ENCODE measurements at places on chromosomes 6 and 20.

- DNase-seq, result no peak
These were observed 83.5 kb upstream of the CCN6 start for GRCh38 chr6:111970426-111970825.

DNA sequence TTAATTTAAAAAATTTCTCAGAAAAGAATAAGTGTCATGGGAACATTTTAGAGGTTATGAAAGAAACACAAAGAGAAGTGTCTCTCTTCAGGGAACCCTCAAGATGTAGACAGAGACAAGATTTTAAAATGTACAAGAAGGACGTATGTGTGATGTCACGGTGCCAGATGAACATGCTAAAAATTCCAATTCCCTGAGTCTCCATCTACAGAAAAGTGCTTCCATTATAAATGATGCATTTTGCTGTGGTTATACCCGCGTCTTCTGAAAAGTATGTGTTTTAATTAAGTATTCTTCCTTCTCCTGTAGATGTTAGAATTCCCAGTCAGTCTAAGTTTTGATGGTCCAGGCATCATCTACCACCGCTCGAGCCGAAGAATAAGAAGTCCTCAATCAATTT lies 489.1 kb downstream of the PREX1 start:
- DNase-seq, result no peak

- DNase-seq, result no peak
These were observed 14.9 kb downstream of the EBF4 start for GRCh38 chr20:2707353-2708072.

DNA sequence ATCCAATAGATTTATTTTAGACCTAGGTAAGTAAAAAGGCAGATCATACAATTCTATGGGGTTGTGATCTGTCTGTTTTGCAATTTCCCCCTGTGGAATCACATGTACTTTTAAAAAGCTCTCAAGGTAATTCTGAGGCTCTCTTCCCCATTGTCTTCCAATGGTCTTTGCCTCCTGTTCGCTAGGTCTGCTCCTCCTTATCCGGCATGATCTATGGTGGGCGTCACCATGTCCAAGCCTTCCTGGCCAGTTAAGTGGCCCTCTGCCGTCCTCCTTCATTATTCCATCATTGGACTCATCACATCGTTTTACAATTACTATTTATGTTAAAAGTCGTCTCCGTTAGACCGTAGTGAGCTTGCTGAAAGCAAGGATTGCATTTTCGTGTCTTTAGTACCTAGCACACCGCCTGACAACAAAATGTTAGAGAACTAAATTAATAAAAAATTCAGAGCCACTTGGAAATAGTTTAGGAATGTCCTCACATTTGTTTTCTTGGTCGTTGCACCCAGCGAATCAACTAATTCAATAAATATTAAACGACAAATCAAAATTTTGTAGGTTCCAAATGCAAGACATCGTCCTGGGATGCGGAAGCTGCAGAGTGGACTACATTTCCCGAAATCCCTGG lies 2.2 kb upstream of the STXBP5 start:
- peak; percentile 57 for DNase-seq

- DNase-seq, result no peak
These were observed 8.6 kb downstream of the SYNDIG1 start for GRCh38 chr20:24477831-24478547.

GRCh38 chr6:5401845-5402738 lies 140.8 kb downstream of the FARS2 start:
- DNase-seq, result no peak

GRCh38 chr20:58420798-58421496 lies 31.9 kb downstream of the VAPB start:
- DNase-seq, result no peak
